ENCODE measurements at places on chromosomes 1 and 21. TPM values are rescaled to one million over a fixed set of nuclear protein-coding genes. Genes with fewer than 3 reads are reported as not detected.

Gene ABCG1
- 12.7 TPM for total RNA-seq

Gene LIN28A
- total RNA-seq, result not detected

Gene DNASE2B
- total RNA-seq, result not detected

Gene CR1
- total RNA-seq, result 0.14 TPM

Gene MATN1
- total RNA-seq, result 1.4 TPM

Gene LORICRIN
- total RNA-seq, result not detected

Gene IKBKE
- total RNA-seq, result 14.9 TPM

Gene RIMS3
- total RNA-seq, result 3.0 TPM

Gene ANP32E
- 174 TPM for total RNA-seq

Gene SH3BGR
- 4.8 TPM for total RNA-seq

Gene SELENBP1
- not detected for total RNA-seq

Gene IFI44L
- total RNA-seq, result 22.4 TPM

Gene SLAMF6
- total RNA-seq, result 43.9 TPM

Gene ATP8B2
- 54.7 TPM for total RNA-seq

Gene DIRAS3
- total RNA-seq, result 0.18 TPM

Gene KCNE2
- total RNA-seq, result not detected

DNA sequence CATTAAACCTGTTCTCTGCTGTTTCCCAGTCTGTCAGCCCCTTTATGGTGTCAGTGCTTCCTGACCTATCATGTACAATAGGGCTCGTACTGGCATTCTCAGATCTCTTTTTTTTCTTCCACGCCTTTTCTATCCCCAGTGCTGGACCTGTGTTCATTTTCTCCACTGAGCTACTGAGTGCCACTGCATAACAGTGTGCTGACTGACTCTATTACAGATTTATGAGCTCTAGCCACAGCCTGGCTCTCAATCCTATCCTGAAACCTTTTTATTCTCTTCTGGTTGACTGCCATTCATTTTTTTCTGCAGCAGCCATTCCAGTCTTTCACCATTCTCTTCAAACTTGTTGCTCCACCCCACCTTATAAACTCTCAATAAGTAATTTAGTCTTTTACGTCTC, 59.6 kb upstream of the MACF1 start:
- DNase-seq, result no peak

DNA sequence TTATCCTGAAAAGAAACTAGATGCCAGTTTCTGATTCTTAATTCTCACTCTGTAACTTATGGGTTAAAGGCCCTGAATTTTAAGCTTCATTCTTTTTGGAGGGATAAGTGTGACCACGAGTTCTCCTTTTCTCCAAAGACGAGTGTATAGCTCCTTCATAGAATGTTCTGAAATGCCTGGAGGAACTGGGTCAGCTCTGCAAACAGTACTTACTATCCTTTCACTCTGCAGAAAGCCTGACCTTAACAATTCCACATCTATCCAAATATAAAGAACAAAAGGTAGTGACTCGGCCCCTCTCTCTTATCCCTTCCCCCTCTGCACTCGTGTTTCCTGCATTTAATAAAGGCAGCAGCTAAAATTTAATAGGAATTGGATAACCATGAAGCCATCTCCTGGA, 150.5 kb downstream of the LYPLAL1 start:
- DNase-seq, result no peak

- DNase-seq, result no peak
Observed at GRCh38 chr1:109765896-109766615, 2.3 kb upstream of the EPS8L3 start.

DNA sequence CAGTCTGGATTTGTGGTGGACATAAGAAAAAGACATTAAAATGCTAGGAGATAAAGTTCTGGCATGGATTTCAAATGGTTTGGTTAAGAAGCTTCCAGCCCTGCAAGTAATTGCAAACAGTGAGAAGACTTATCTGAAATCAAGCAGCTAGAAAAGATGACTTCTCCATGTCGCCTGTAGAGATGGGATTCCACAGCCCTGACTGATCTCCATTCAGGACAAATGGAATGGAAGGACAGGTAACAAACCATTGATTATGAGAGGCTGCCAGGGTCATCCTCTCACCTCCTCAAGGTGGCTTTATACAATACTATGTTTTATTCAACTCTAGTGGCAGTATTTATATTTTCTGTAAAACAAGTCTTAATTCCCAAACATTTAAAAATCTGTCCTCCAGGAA, 237.9 kb downstream of the HLX start:
- no peak for DNase-seq

DNA sequence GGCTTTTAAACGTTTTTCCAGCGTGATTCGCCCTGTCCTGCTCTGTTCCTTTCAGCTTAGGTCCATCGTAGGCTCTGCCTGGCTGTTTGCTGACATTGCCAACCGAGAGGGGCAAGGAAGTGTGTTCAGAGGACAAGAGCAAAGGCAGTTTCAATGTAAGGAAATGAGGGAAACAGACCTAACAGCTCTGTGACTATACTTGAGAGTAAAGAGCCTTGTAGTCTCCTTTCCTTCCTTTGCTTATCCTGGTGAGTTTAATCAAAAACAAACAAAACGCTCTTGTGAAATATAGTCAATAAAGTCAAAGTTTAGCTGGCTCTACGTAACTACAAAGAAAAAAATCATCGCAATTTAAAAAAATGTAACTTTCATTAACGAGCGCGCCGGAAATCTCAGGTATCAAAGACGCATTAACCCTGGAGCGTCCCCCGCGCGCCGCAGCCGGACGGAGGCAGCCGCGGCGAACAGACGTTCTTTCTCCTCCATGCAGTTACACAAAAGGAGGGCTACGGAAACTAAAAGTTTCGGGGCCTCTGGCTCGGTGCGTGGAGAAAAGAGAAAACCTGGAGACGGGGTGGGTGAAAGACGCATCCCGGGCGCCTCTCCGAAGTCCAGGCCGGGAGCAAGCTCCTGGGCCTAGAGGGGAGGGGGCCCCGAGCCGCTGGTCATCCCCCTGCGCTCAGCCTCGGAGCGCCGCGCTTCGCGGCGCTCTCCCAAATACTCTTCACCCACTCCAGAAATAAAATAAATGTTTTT, 617 bp upstream of the ADGRL2 start:
- no peak for DNase-seq

- no peak for DNase-seq
Observed at GRCh38 chr1:102891868-102892625, 216.3 kb downstream of the COL11A1 start.

- peak; percentile 15 for DNase-seq
Observed at GRCh38 chr21:29235714-29236197, 63.0 kb upstream of the BACH1 start.

DNA sequence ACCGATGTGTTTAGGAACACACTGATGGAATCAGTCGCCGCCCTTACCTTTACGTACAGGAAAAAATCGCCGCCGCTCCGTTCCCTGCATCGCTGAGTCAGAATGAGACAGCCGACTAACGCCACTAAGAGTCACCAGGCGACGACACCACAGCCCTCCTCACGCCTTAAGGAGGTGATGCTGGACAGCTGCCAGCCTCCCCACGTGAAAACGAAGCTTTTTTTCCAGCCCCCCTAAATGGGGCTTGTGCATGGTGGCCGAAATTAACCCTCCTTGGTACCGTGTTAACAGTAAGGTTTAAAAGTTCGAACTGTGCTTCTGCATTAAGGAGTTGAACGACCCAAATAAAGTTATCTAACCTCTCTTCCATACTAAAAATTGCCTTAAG, 511 bp downstream of the DNTTIP2 start:
- DNase-seq, result peak; percentile 80

- no peak for DNase-seq
Observed at GRCh38 chr21:43911015-43911934, 46.3 kb downstream of the AGPAT3 start.

- no peak for DNase-seq
Observed at GRCh38 chr1:94866164-94866807, 46.1 kb downstream of the SLC44A3 start.

GRCh38 chr1:180198196-180198595, 31.9 kb upstream of the LHX4 start:
- DNase-seq, result no peak

DNA sequence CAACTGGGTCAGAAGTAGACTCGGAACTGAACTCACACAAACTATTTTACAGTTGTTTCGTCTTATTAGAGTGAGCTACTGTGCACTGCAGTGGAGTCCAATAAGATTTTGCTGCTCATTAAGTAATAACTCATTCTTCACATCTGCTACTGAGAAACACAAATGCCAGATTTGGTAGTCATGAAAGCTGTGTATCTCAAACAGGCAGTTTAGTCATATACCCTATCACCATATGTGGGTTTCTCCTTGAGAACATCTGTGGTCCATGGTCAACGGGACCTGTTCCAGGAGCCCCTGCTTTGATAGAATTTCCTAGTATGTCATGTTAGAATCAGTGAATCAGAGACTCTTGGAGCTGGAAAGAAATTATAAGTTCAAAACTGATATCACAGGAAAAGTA, 60.4 kb downstream of the ALG14 start:
- DNase-seq, result no peak

- DNase-seq, result no peak
Observed at GRCh38 chr1:166273618-166274017, 106.8 kb upstream of the FAM78B start.

DNA sequence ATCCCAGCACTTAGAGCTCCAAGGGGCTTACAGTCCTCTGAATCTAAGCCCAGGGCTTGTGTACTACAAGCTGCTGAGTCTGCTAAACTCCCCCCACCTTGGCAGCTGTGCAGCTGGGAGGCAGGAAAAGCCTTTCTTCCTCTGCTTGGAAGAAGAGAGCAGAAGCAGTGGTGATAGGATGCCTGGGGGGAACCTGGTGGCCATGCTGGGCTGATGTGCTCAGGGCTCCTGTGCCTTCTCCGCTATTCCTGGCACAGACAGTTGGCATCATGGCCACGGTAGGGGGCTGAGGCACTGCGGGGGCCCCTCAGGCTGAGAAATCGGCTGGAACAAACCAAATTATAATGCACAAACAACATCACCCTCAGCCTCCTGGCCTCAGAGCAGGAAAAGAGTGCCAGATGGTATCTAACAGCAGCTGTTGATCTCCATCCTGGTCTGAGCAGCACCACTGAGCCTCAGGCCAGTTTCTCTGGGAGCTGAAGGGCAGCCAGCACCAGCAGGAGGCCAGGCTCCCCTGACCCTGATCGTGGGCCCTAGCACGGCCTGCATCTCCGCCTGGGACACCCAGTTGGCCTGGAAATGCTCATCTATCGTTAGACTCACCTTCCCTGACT, 35.8 kb downstream of the ECE1 start:
- no peak for DNase-seq

DNA sequence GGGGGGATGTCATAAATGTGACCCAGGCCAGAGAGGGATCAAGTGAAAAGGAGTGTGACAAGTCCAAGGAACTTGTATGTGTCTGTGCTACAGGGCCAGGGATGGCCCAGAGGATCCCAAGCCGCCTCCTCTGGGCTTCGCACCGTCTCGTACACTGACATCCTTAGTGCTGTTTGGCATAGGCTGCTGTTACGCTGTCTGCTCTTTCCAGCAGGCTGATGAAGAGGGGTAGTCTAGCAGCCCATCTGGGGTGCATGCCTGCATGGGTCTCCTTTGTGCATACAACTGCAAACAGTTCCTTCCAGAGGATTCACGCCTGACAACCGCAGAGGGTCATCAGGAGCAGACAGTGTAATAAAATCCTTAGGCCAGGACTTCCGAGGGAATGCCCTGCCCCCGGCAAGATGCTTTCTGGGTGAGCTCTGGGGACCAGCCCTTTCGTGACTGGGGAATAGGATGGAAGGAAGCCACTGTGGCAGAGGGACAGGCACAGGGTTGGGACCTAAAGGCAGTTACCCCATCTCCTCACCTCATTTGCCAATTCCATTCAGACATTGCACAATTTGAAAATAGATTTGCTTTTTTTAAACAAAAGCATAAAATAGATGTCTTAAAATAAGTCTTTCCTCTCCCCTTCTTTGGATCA, 6.3 kb upstream of the GOLT1A start:
- DNase-seq, result no peak

- no peak for DNase-seq
Observed at GRCh38 chr1:182101415-182102042, 40.0 kb upstream of the ZNF648 start.

DNA sequence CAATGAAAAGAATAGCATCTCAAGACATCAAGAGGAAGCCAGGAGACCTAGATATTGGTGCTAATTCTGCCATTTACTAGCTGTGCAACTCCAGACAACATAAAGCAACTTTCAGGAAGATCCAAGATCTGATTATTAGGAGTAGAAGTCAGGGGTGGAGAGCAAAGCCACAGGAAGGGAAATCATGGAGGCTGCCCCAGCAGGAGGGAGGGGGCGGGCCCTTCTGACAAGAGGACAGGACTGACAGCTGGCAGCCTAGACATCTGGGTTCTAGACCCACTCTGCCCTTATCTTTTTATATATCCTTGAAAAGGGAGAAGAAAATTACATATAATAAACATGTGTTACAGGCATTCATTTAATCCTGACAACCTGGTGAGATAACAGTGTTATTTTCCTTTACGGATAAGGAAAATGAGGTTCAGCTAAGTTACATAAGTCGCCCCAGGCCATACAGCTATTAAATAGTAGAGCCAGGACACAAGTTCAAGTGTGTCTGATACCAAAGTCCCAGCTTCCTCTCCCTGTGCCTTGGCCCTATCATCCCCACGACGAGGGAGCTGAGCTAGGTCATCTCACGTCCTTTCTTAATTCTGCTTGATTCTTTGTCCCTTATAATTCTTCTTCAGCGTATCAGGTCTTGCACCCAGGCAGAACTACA, 46.6 kb downstream of the ARHGEF11 start:
- no peak for DNase-seq

GRCh38 chr21:39660191-39660980, 47.6 kb downstream of the B3GALT5 start:
- DNase-seq, result no peak

DNA sequence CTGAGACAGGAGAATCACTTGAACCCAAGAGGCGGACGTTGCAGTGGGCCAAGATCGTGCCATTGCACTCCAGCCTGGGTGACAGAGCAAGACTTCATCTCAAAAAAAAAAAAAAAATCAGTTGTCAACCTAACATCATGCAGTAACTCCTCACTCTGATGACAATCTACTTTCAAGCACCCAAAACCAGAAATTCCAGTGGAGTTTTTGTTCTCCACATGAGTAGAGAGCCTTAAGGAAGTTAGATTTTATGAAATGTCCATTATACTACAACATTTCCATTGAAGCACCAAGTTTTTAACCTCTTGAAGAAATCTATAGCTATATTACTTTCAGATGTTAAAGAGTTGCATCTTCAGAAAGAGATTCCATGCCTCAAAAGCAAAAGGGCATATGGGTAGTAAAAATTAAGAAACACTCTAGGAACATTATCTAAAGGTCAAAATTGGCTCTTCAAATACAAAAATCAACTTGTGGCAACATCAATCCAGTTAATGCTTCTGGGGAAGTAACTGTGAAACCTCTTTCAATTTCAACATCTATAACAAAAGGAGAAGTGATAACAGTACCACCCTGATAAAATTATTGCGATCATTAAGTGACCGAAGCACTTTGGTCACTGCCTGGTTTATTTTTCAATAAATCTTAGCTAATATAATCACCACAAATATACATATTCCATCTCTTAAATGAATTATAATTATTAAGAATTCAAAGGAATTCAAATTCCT, 7.7 kb downstream of the LPGAT1 start:
- DNase-seq, result no peak

DNA sequence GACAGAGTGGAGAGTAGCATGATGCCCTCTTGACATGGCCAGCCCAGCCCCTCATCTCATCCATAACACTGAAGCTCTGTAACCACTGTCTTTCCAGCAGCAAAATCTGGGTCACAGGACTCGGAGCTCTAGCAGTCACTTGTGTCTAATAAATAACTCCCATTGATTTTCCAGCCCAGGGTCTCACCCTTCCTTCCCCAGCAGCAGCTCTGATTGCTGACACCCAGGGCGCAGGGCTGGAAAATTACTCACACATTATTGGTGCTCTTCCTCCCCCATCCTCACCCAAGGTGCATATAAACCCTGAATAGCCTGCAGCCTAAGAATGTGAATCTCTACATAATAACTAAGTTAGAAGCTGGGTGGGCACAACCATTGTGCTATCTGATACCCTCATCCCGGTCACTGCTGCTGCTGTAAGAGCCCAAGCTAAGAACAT, 21.1 kb upstream of the OR10J5 start:
- DNase-seq, result no peak

Data from activated CD8-positive, alpha-beta T cell treated with anti-CD3 and anti-CD28 coated beads for 36 hours (primary cell).